ENCODE measurements at places on chromosomes 16 and 17. TPM values are rescaled to one million over a fixed set of nuclear protein-coding genes. Genes with fewer than 3 reads are reported as not detected.

The HSD17B2 gene
- total RNA-seq: not detected

The PYDC1 gene
- not detected for total RNA-seq

The ACOX1 gene
- total RNA-seq: 16.2 TPM

The ACBD4 gene
- total RNA-seq: 8.9 TPM

The MPP3 gene
- 14.2 TPM for total RNA-seq

The GGT6 gene
- not detected for total RNA-seq

The INCA1 gene
- 1.3 TPM for total RNA-seq

The BLTP2 gene
- total RNA-seq: 62.9 TPM

The FNDC8 gene
- total RNA-seq: not detected

The AP2B1 gene
- total RNA-seq: 133 TPM

The CCDC40 gene
- total RNA-seq: 7.2 TPM

The LRRC75A gene
- 1.0 TPM for total RNA-seq

The GAS2L2 gene
- total RNA-seq: 0.06 TPM

The BAIAP3 gene
- 1.1 TPM for total RNA-seq

The RBBP6 gene
- 23.8 TPM for total RNA-seq

The KRTAP2-1 gene
- not detected for total RNA-seq

The CDH8 gene
- 0.60 TPM for total RNA-seq

The FAM234A gene
- 47.7 TPM for total RNA-seq

The MFAP4 gene
- not detected for total RNA-seq

The WSCD1 gene
- total RNA-seq: 3.4 TPM

The TEX14 gene
- 0.11 TPM for total RNA-seq

The CLEC18B gene
- total RNA-seq: 0.37 TPM

The ST6GALNAC1 gene
- 0.14 TPM for total RNA-seq

The CMIP gene
- 82.7 TPM for total RNA-seq

The KRTAP4-3 gene
- not detected for total RNA-seq

The MXRA7 gene
- 58.7 TPM for total RNA-seq

The SLFN14 gene
- not detected for total RNA-seq

The KRT12 gene
- total RNA-seq: not detected

The KRT28 gene
- not detected for total RNA-seq

The CTRB2 gene
- not detected for total RNA-seq

The SDR42E1 gene
- 1.4 TPM for total RNA-seq

The HOXB5 gene
- 1.5 TPM for total RNA-seq

The EFNB3 gene
- 1.6 TPM for total RNA-seq

The PLK1 gene
- total RNA-seq: 186 TPM

The MED13 gene
- total RNA-seq: 18.9 TPM

The SLC13A5 gene
- 0.10 TPM for total RNA-seq

The BCO1 gene
- total RNA-seq: 0.97 TPM

The UTP4 gene
- total RNA-seq: 85.9 TPM
